ENCODE measurements at places on chromosomes 16 and 17.
A peak's percentile ranks its signal among the peaks of the same experiment; 100 is the strongest.

DNA sequence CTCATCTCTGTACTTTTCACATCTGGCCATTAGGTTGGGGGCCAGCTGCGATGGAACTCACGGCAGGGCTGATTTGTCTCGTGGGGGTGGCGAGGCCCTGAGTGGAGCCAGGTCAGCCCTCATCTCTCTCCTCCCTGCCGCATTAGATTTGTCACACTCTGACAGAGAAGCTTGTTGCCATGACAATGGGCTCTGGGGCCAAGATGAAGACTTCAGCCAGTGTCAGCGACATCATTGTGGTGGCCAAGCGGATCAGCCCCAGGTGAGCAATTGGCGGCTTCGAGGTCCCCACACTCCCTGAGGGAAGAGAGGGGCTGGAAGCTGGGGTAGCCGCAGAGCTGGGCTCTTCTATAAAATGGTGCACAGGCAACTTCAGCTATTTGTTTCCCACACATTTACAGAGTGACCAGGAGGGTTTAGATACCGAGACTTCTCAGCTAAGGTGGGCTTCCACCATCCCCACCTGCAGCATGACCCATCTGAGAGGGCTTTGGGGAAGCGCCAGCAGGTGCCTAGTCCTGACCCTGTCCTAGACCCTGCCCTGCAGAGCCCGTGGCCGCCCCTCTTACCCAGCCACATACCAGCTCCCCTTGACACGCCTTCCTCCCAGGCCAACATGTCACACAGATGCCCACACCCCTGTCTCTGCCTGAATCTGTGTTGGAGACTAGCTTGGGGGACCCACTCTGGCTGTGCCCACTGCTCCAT is 8.4 kb downstream of the TMEM98 start:
- no peak for DNase-seq

GRCh38 chr16:55542459-55543082 is 23.9 kb upstream of the CAPNS2 start:
- no peak for DNase-seq

GRCh38 chr17:82527898-82528297 is 8.4 kb downstream of the FOXK2 start:
- no peak for DNase-seq

- no peak for DNase-seq
Measured at GRCh38 chr16:50781518-50781917, 39.6 kb downstream of the CYLD start.

DNA sequence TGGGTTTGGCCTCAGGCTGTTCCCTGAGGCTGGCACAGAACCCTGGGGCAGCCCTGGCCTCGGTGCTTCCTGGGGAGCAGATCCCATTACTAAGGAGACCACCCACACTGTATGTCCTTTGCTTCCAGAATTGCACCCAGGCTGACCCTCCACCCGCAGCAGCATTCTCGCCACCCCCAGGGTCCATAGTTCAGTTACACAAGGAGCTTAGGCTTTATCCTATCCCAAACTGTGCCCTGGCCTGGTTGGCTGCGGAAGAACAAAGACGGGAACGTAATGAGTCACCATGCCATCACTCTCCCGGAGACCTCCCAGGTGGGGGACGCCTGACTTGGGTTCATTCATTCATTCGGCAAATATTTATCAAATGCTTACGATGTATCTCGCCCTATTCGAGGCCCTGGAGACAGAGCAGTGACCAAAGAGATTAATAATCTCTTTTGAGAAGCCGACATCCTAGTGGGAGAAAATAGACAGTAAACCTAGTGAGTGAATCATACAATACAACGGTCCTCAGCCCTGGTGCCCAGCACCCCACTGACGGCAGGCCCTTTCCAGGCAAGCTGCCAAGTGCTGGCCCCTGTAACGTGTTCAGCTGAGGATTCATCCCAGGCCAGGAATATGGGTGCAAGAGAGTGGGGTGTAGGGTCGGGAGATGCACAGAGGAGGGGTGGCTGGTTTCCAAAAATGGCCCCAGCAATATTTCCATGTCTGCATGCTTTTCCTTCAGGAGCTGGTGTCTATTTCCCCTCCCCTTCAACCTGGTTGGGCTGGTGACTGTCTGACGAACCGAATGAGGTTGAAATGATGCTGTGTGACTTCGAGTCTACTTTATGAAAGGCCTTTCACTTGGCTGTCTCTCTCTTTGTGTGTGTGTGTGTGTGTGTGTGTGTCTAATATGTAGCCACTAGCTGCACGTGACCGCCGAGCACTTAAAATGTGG is 134.2 kb downstream of the MGAT5B start:
- DNase-seq: no peak

DNA sequence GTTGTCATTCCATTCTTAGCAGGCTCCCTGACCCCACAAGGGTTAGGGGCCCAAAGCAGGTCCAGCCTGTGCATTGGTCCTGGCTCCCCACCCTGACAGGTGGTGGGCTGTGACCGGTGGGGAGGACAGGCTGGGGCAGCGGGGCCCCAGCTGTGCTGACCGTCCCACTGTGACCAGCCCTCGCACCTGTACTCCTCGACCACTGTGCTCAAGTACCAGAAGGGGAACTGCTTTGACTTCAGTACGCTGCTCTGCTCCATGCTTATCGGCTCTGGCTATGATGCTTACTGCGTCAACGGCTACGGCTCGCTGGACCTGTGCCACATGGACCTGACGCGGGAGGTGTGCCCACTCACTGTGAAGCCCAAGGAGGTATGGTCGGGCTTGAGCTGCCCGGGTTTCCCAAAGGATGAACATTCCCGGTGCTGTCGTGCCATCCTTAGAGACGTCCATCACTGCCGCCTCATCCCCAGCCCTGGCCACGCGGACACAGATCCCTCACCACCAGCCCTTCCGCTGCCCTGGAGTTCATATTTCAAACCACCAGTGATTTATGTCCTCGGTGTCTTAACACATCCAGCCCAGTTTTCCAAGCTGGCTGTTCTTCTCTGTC is 7.3 kb downstream of the DRC7 start:
- DNase-seq: no peak

GRCh38 chr17:48997103-48997826 is at the start of gene IGF2BP1:
TSS of gene IGF2BP1 (plus strand) at chr17:48997385. CDS start at chr17:48997746, 361 bp downstream.
- peak; percentile 28 for DNase-seq

- no peak for DNase-seq
Measured at GRCh38 chr17:40703652-40704051, at the start of gene KRT24. TSS of gene KRT24 (minus strand) at chr17:40703752. CDS start at chr17:40703693, 59 bp downstream.

GRCh38 chr17:58376472-58377000 is 24.5 kb upstream of the SUPT4H1 start:
- no peak for DNase-seq

DNA sequence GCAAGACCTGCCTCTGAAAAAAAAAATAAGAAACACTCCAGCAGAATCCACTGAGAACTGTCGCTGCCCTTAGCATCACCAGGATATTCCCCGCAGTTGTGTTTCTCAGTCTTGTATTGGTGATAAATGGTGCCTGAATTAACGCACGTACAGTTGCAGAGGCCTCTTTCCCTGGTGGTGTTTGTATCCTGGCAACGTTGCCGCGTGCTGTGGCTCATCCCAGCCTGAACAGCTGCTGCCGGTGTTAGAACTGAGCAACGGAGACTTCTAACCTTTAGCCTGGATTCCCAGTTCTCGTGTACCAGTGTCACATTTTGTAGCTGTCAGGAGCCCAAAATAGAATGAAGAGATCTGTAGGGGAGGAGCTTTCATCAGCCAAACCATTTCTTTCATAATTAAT is 4.8 kb downstream of the MLYCD start:
- no peak for DNase-seq

- no peak for DNase-seq
Measured at GRCh38 chr17:17164156-17164555, 42.0 kb downstream of the PLD6 start.

GRCh38 chr16:46986896-46987295 is 13.4 kb upstream of the DNAJA2 start:
- DNase-seq: no peak

- DNase-seq: no peak
Measured at GRCh38 chr16:49589544-49590031, 216.0 kb downstream of the C16orf78 start.

DNA sequence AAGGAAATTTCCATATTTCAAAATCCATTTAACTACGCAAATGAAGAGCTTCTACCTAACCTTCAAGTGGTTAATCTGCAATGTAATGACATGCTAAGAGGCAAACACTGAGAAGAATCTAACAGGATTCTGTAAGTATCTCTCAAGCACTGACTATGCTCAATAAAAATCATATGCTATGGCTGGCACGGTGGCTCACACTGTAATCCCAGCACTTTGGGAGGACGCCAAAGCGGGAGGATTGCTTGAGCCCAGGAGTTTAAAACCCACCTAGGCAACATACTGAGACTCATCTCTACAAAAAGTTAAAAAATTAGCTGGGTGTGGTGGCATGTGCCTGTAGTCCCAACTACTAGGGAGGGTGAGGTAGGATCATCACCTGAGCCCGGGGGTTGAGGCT is 32.7 kb downstream of the GNA13 start:
- no peak for DNase-seq

DNA sequence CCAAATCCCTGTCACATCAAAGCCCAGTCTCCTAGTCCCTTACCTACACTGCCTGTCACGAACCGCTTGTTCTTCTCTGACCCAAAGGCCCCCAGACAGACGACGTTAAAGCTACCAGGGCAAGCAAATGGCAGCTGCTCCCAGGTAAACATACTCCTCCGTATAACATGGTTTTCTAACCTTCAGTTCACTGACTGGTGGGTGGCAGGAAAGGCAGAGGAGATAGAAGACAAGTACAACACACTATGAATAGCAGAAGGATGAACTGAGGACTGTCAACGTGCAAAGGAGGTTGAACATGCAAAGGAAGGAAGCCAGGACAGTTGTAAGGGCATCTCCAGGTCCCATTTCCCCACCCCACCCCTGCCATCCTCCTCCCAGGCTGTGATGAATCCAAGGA is 449.8 kb downstream of the SHISA9 start:
- no peak for DNase-seq

GRCh38 chr17:50775926-50776325 is 8.6 kb upstream of the ANKRD40CL start:
- DNase-seq: no peak

GRCh38 chr17:48835971-48836370 is 5.1 kb downstream of the CALCOCO2 start:
- DNase-seq: no peak

DNA sequence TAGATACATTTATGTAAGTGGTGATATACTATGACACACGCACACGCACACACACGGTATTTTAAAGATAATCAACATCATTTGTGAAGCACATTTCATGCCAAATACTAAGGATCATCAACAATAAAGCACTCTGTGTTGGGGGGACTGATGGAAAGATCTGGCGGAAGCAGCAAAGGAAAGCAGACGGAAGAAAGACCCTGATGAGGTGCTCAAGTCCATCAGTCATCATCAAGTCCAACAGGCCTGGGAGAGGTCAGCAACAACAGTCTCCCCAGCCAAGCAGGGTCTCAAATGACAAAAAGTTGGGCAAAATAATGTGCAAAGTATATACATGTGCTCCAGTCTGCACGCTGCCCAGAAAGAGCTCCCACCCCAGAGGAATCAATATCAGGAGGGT is 55.5 kb downstream of the HIC1 start:
- DNase-seq: no peak

- no peak for DNase-seq
Measured at GRCh38 chr16:85357924-85358505, 245.7 kb upstream of the CIBAR2 start.

- DNase-seq: no peak
Measured at GRCh38 chr17:9037736-9038135, 16.4 kb downstream of the NTN1 start.

DNA sequence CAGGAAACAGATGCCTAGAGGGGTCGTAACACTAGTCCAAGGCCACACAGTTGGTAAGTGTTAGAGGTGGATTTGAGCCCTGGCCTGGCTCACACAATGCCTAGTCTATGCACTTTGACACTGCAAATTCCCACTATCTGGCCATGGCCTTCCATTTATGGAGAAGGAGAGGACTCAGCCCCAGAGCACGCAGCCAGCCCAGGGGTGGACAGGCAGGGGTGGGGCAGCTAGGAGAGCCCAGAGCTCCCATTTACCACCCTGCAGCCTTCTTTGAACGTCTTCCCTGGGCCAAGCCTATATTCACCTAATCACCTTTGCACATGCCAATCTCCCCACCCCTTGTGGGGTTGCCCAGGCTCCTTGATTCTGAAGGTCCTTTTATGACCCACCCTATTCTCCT is 81.2 kb downstream of the DYNLRB2 start:
- no peak for DNase-seq

DNA sequence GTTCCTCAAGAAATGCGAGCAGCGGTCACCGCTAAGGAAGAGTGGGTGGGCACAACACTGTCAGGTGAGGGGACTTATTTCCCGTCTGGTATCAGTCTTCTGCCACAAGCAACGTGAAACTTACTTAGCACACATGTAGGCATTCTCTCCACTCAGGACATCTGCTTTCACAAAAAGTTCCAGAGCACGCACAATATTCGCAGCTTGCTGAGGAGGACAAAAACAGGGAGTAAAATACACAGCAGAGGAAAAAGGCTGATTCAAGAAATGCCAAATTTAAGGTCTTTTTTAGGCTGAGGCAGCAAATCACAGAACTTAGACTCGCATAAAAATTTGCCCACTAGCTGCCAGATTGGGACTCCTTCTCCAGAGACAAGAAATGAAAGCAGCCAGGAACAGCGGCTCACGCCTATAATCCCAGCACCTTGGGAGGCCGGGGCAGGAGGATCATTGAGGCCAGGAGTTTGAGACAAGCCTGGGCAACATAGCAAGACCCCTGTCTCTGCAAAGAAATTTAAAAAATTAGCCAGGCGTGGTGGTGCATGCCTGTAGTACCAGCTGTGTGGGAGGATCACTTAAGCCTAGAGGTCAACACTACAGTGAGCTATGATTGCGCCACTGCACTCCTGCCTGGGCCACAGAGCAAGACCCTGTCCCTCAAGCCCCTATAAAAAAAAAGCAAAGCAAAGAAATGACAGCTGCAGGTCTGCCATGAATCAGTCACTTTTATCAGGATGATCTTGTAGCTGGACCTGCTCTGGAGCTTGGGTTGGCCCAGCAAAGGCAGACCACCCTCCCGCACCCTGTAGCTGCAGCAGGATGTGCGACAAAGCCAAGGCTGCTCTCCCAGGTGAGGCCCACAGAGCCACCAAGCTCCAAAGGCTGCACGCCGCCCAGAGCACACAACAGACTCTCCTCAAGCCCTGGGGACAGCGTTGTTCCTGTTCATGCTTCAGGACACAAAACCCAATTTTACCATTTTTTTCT is 20.5 kb downstream of the USP36 start:
- DNase-seq: no peak

DNA sequence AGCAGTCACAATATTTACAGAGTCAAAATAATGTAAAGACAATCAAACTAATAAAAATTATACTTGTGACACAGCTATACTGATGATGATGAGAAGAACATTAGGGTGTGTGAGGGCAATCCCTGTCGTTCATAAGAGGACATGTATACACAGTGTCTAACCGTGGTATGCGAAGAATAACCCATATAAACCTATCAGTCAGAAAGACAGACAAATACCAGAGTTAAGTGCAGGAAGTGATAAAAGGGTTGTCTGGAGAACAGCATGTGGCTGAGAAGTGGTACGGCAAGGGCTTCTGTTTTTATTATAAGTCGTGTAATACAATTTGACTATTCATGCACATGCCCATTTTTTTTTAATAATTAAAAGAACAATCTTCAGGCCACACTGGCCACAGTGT is 46.7 kb downstream of the LMF1 start:
- DNase-seq: no peak

GRCh38 chr17:45432405-45433158 is at the start of gene ARHGAP27:
TSS of gene ARHGAP27 (minus strand) at chr17:45432870. CDS start at chr17:45430279, 2,591 bp downstream.
- DNase-seq: peak; percentile 31

Measured in stimulated activated naive CD8-positive, alpha-beta T cell treated with anti-CD3 and anti-CD28 coated beads, Interleukin-15, Interleukin-2, amounts not matched to agents 100 U/mL and 50 U/mL, for 24 hours (primary cell).